ENCODE measurements at places on chromosomes 2 and 18.

DNA sequence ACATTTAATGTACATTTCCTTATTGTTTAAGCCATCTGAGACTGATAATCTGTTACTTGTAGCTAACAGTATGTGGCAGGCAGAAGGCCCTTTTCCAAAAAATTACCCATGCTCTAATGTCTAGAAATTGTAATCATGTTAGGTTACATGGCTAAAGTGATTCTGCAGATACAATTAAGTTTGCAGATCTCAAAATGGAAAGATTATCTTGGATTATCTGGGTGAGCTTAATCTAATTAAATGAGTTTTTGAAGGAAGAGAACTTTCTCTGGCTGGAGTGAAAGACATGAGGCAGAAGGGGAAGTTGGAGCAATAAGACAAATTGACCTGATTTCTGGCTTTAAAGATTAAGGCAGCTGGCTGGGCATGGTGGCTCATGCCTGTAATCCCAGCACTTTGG, 76.3 kb downstream of the MBD2 start:
- DNase-seq = no peak

DNA sequence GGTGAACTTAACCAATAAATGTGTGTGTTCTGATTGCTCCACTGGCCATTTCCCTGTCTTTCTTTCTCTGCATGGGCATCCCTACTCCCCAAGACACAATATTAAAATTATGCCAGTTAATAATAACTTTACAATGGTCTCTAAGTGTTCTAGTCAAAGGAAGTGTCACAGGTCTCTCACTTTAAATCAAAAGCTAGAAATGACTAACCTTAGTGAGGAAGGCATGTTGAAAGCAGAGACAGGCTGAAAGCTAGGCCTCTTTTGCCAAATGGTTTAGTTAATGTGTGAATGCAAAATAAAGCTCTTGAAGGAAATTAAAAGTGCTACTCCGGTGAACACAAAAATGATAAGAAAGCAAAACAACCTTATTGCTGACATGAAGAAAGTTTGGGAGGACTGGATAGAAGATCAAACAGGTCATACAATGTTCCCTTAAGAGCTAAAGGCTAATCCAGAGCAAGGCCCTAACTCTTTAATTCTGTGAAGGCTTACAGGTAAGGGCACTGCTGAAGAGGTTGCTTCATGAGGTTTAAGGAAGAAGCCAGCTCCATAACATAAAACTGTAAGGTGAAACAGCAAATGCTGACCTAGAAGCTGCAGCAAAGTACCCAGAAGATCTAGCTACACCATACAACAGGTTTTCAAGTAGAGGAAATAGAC, 44.0 kb upstream of the ARHGAP15 start:
- no peak for DNase-seq

- DNase-seq = no peak
Measured at GRCh38 chr2:240450532-240451107, 15.2 kb downstream of the GPC1 start.

DNA sequence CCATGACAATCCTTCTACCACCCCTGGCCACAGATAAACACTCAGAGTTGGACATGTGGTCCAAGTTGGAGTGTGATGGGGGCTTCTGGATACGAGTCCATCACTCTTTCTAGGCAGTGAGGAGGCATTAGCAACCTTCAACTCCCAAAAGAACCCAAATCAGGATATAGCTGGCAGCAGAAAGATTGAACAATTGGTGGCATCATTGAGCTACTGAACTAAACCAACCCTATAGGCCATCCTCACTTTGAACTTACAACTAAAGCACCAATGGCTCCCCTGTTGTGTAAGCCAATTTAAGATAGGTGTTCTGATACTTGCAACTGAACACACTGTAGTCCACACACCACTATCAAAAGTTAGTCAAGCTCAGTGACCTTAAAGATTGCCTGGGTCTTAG, 24.0 kb upstream of the MARCO start:
- peak; percentile 34 for DNase-seq

Data from AML-193 (cell line).